Left renal cortex interstitium (tissue), 4 donors: ENCODE measurements at places on chromosomes 7 and 10.

DNA sequence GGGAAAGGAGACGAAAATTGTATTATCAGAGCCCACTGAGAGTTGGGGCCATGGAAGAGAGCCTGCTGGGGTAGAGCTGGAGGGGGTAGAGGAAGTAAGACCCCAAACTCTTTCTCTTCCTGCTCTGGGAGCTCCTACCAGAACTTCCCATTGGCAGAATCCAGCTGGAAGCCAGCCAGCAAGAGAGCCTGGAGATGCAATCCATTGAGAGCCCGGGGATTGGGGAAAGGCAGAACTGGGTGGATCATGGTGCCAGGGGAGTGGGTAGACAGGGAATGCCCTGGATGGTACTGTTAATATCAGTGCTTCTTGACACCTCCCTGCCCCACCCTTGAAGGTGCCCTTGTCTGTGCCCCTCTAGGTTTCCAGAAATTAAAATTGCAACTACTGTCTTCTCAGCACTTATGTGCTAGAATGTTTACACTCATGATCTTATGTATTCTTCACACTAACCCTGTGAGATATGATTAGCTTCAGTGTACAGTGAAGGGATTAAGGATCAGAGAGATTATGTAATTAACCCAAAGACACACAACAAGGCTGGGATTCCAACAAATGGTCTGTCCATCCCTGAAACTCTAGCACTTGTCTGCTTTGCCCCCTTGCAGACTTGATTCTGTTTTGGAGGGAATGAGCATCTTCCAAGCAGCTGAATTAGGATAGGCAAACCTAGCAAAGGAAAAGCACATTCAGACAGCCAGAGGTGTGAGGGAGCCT lies 154.1 kb downstream of the C10orf105 start:
- DNase-seq: no peak

DNA sequence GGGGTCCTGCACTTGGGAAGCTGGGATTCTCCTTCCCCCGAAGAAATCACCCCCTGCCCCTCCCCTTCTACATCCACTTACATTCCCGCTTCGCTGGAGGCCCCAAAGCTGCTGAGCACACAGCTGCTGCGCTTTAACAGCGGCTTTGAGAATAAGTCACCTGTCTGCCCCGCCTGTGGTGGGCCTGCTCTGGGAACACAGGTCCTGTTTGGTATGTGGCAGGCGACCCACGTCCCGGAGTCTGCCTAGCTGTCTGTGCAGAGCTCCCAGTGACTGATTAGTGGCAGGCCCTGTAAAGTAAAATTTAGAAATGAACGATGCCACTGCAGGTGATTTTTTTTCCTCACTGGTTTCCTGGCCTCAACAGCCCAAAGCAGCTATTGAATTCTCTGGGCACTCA lies 47.0 kb downstream of the CDH23 start:
- DNase-seq: no peak

DNA sequence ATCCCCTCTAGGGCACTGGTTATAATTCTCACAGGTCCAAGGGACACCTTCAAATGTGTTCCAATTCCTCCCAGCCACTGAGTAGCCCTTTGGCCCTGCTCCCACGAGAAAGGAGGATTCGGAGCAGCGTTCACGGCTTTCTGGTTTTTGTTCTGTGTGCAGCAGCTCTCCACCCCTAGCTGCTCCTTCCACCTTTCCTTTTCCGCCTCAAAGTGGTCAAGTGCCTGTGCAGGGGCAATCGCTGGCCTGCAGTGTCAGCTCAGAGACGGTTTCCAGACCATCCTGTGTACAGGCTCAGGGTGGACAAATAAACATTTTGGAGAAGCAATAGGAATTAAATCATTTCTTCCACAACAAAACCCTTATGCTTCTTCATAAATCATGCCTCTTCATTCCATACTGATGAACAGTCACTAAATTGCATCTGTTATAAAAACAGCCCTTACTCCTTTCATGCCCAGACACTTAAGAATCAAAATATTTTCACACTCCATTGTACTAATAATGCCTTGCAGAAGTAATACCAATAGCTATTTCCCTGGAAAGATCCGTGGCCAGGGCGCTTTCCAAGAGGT lies 1.1 kb downstream of the KIAA1549 start:
- DNase-seq: no peak

DNA sequence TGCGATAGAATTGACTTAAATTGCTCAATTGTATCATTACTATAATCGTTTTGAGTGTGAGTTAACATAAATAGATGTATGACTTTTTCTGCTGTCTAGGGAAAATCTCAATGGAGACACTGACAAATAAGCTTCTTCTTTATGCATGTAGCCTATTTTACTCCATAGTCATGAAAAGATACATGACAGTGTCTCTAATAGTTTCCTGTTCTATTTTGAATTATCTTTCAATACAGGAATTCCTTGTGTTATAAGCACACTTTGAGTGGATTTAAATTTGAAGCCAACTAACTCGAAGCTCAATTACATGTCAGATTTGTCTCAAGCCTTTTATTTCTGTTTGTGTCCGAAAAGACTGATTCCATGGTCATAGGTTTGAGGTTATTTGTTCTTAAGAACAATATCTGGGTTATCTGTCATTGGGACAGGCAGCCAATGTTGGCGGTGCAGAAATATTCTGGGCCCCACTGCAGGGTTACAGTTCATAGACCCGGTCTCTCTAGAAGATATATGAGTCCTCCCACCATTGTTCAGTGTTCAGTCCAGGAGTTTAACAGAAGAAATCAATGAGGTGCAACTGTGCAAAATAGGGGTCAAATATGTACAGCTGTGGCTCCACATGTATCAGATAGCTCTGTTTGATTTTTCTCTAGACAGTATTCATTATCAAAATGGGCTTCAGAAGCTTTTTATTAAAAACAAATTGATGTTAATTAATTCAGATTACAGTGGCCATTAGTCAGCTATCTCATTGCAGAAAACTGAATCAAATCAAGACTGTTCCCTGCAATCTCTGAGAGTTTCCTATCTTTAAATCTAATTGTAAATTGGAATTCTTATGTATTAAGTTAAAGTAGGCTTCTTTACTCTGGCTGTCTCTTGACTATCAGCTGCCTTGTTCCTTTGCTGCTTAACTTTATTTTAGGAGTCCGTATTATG lies 1238.8 kb downstream of the NXPH1 start:
- DNase-seq: no peak

DNA sequence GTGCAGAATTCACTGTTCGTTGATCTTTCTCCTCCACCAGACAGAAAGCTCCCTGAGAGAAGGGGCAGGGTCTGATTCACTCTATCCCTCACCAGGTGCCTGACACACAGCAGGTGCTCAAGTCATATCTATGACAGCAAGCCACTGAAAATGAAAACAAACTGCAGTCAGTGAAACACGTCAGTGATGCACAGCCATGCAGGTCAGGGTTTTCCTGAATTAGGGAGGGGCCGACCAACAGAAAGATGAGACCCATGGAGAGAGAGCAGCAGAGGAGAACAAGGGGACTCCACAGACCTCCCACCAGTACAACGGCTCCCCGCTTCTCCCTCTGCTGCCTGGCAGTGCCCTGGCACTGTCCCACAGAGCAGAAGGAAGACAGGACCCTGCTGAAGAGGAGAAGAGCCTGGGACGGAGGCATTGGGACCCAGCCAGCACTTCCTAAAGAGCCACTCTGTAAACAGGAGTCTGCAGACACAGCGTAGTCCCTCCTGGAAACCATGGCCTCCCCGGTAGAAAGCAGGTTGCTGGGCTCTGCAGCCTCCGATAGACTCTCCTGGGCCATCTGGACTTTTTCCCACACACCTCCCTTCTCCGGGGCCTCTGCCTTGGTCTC lies 50.3 kb downstream of the FAM53B start:
- no peak for DNase-seq

GRCh38 chr7:22577470-22578001 lies 77.5 kb upstream of the STEAP1B start:
- peak; percentile 60 for DNase-seq

GRCh38 chr7:94088560-94088959 lies 84.4 kb upstream of the BET1 start:
- DNase-seq: no peak

GRCh38 chr10:119424258-119424975 lies 118.1 kb downstream of the RGS10 start:
- DNase-seq: no peak

DNA sequence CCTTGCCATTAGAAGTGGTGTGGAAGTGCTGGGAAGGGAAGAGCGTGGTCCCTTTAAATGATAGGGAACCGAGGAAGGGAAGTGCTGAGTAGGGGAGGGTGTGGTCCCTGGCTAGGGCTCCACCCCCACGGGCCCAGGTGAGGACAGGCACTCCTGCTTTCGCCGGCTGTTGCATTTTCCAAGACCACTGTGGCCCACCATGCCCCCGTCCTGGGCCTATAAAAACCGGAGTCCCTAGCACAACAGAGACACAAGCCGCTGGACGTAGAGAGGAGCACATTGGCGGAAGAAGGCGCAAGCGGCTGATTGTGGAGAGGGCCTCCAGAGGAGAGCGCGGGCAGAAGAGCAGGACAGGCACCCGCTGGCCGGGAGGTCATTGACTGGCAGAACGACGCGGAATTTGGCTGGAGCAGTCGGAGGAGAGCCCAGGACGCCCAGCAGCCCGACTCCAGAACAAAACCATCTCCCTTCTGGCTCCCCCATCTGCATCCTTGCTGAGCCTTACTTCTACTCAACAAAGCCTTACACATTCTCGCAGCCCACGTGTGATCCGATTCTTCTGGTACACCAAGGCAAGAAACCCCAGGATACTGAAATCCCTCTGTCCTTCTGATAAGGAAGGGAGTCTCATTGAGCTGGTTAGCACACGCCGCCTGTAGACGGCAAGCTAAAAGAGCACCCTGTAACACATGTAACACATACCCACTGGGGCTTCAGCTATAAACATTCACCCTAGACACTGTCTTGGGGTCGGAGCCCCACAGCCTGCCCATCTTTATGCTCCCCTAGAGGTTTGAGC lies 146.2 kb upstream of the LYZL1 start:
- DNase-seq: no peak

DNA sequence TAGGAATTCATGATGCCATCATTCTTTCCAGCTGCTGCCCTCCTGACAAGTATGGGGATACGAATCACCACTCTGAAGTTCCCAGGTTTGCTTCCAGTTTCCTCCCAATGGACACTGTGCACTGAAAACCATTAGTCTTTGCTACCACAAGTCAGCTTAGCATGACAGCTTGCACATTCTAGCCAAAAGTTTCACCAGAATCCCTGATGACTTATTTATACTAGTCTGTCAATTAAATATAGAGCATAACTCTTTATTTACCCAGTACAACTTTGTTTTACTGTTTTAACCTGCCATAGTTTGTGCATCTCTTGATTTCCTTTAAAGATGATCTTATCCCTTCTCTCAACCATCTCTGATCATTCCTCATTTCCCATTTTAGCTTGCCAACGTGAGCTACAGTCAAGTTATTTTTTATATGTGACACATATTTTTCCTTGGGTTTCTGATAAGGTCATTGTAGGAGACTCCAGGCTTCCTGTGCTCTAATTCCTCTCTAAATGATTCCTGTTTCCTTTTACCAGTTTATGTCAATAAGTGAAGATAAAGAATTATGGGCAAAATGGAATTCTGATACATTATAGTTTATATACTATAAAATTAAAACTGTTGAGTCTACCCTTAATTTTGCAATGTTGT lies 167.5 kb upstream of the MEOX2 start:
- no peak for DNase-seq

- no peak for DNase-seq
These were observed 49.0 kb downstream of the PIK3CG start for GRCh38 chr7:106914018-106914607.

DNA sequence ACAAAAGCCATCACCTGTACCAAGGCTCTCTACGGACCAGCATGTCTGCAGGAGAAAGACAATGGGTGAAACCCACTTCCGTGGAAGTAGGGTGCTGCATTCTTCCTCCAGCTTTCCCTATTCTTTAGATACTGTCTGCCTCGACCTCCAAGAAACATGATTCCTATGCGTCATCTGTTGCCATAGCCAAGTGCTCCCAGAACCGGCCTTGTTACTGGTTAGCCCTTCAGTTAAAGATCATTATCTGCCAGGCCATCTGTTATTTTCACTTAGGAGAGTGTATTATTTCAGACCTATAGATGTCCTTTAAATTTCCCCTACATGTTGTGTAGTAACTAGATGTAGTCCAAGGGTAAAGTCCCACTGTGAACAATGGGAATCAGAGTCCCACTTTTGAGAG lies 89.0 kb upstream of the KIAA1217 start:
- DNase-seq: no peak

DNA sequence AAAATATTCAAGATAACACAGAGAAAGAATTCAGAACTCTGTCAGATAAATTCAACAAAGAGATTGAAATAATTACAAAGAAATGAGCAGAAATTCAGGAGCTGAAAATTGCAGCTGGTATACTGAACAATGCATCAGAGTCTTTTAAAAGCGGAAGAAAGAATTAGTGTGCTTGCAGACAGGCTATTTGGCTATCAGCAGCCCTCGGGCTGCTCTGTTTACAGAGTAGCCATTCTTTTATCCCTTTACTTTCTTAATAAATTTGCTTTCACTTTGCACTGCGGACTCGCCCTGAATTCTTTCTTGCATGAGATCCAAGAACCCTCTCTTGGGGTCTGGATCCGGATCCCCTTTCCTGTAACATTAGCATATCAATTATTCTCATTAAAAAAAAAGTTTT lies 1040.0 kb downstream of the SORCS3 start:
- DNase-seq: no peak

DNA sequence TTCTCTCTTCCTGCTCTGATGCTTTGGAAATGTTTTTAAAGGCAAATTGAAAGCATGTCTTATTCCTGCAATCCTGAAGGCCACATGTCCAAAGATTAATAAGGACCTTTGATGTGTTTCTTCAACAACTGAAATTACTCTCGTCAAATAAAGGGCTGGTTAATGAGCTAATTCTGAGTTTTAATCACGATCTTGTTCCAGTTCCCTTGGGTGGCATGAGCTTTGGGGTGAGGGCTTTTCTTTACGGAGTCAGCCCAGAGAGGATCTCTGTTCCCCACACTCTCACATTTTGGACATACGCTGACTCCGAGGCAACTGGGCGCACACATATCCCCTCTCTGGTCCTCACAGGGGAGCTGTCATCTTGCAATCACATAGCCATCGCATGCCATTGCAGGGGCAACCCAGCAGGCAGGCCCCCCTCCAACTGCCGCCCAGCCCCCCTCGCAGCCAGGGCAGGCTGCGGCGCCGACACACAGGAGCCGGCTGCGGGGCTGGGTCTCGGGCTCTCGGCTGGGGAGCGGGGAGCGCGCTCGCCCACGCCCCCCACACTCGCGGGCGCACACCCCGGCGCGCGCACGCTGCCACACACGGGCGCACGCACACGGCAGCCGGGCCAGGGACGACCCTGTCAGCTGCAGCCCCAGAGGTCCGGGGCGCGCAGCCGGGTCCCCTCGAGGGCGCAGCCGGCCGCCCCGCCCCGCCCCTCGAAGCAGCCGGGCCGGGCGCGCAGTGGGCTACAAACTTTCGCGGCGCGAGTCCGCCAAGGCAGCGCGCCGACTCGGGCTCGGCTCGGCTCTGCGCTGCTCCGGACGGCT lies at the start of gene GDF10:
Gene GDF10 (plus strand): TSS at position 587 of the 818 bp plus-strand sequence. CDS start 455 bp downstream, outside the sequence.
- no peak for DNase-seq

- no peak for DNase-seq
These were observed 42.1 kb downstream of the CUX1 start for GRCh38 chr7:101859411-101860106.
